ENCODE measurements at places on chromosomes 4 and X.

DNA sequence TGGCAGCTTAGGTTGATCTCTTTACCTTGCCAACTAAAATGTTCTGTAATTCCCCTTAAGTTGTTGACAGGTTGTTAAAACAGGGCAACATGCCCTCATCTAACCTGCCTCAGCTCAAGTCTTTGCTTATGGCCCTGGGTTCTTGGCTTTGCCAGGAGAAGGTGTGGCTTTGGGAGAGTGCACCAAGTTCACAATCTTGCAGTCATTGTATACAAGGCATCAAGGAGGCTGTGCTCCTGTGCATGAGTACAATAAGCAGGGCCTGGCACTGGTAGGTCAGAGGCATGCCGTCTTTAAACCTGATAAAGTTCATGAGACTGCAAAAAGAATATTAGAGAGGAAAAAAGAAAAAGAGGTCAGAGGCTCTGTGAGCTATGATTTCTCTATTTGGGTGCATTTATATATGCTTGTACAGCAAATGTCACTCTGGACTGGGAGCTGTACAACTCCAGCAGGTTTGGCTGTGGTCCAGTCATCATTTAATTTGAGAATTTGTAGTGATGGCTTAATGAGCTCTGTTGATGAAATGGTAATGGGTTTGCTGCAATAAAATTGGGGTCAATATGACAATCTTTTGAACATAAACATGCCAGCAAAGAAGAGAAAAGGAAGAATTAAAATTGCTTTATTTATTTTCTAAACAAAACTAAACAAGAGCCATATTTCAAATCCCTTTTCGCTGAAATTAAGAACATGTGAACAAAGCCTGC is 30.3 kb downstream of the AREG start:
- DNase-seq: no peak

DNA sequence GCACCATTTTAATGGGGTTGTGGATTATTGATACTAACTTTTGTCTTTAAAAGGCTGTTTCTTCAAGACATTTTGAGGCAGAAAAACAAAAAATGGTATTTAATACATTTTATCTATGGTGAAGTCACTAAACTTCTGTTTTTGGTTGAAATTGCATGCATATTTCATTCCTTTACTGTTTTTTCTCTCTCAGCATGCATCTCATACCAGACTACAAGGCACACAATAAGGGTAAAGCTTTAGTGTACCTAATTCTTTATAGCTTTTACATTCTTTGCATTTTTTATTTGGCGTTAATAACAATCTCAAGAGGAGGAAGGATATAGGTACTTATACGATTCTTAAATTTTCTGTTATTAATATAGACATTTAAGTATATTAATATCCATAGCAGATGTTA is 151.0 kb upstream of the DKK2 start:
- DNase-seq: no peak

DNA sequence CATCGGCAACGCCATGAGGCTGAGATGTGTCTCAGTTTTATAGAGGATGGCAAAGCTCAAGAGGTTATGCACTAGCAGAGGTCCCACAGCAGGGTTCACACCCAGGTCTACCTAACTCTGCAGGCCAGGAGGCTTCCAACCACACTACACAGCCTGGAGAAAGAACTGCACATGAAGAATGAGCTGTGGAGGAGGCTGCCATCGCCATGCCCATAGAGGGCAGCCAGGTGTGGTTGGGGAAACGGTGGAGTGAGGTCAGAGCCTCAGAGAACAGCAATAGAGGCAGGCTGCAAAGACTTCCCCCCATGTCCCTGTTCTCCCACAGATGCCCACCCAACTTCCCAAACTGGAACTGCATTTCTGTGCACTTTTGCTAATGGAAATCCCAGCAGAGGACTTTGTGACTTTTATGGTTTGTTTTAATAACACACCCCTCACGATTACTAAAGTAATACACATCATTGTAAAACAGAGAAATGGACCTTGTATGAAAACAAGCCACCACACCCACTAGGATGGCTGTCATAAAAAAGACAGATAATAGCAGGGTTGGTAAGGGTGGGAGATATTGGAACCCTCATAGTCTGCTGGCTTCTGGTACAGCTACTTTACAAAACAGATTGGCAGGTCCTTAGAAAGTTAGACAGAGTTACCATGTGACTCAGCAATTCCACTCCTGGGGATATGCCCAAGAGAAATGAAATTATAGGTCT is 58.9 kb upstream of the PROM1 start:
- no peak for DNase-seq

- no peak for DNase-seq
Measured at GRCh38 chr4:32551943-32552342, 1831.8 kb downstream of the PCDH7 start.

DNA sequence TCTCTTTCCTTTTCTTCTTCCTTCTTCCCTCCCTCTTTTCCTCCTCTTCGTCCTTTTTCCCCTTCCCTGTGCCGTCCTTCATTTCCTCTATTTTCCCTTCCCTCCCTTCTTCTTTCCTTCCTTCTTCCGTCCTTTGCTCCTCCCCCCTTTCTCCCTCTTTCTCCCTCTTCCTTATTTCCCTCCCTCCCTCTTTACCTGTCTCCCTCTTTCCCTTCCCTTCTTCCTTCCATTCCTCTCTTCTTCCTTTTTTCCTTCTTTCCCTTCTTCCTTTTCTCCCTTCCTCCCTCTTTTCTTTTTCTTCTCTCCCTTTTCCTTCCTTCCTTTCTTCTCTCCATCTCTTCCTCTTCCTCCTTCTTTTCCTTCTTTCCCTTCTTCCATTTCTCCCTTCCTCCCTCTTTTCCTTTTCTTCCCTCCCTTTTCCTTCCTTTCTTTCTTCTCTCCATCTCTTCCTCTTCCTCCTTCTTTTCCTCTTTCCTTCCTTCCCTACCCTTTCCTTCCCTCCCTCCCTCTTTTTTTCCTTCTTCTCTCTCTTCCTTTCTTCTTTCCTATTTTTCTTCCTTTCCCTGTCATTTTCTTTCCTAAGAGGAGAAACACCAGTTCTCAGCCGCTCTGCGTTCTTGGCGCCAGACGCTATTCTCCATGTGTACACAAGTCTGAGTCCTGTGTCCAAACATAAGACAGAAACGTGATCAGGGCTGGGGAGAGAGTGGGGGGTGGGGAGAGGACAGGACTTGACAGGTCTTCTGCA is 597.1 kb downstream of the MID1IP1 start:
- DNase-seq: no peak

DNA sequence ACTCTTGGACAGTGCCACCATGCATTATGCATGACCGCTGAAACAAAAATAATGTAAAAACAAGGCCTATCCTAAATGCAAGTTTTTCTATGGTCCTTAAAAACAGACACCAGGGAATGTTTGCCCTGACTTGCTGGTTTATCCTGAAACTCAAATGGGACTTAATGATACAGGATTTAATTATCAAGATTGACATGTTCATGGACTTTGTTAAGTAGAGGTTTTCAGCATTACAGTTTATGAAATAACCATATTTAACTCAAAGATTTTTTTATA is 1.3 kb downstream of the NFKB1 start:
- DNase-seq: no peak

GRCh38 chr4:99790796-99791617 is 25.6 kb upstream of the DAPP1 start:
- peak; percentile 13 for DNase-seq

DNA sequence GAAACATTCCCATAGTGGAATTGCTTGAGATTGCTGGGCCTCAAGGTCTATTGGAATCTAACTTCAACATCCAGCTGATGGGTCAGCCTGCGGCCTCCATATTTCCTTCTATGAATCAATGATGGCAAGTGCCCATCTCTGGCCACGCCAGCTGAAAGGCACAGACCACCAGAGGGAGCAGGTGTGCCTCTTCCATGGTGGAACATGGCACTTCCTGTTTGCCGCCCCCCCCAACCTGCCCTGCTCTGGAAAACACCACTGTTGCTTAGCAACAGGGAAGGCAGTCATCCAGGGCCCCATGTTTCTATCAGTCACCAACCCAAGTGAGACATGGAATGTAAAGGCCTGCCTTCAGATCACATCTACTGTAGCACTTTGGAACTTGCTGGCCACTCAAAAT is 11.6 kb downstream of the PAGE4 start:
- peak; percentile 52 for DNase-seq

DNA sequence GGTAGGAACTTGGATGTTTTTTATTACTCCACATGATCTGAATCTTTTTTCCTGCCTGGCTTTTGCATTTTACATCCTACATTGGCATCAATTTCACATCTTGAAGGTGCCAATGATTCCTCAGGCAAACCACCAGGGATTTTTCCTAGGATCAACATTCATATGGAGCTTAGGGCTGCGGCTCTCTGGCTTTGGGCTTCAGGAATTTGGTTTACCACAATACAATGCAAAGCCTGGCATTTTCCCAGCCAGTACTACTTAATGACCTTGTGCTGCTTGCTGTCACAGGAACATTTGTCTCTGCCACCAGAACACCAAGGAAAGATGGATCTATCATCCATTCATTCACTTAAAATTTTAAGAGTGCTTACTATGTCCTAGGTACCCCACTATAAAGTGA is 180.7 kb downstream of the PDGFC start:
- DNase-seq: peak; percentile 67

DNA sequence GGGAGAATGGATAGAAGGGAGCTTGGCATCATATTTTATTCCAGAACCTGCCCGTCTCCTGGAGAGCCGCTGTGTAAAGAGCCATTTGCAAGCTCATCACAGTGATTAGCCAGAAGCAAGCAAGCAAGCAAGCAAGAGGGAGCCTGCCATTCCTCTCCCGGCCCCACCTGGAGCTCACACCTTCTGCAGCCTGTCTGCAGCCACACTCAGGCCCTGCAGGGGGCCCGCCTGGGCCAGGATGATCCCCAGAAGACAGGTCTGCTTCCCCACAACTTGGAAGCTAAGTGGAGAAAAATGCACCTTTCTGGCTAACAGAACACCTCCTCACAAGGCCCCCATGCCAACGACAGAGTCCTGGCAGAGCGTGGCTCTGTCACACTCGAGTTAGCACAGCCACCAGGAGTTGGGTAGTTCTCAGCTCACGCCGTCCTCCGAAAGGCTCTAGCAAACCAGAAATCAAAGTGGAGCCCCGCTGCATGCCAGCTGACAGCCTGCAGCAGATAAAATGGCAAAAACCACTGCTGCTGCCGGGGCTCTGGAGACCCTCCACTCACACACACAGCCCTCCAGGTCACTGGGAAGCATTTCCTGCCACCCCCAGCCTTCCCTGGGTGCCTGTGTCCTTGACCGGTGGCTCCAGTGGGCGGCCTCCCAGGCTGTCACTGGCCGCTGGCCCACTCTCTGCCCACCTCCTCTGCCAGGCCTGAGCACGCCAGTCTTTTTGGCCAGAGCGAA is 54.9 kb downstream of the DCTD start:
- DNase-seq: no peak

GRCh38 chrX:26918631-26919030 is 544.5 kb downstream of the PPP4R3C start:
- DNase-seq: peak; percentile 18

GRCh38 chrX:39145859-39146258 is 344.6 kb downstream of the MID1IP1 start:
- no peak for DNase-seq

DNA sequence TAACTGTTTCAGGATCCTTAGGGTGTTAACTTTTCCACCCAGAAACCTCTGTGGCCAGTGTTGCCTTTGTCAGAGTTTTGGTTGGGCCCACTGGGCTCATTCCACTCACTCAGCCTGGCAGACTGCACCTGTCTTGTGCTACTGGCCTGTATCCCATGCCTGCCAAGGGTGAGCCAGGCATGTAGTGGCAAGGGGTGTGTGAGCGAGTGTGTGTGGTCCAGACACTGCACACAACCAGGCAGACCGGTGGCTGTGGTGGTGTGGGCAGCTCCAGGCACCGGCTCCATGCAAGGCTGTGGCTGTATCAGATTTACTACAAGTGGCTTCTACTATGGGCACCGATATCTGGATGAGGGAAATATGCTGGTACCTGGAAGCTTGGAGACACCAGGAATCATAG is 394.6 kb upstream of the DMD start:
- DNase-seq: no peak

GRCh38 chrX:9293051-9293496 is 171.8 kb upstream of the TBL1X start:
- DNase-seq: no peak

DNA sequence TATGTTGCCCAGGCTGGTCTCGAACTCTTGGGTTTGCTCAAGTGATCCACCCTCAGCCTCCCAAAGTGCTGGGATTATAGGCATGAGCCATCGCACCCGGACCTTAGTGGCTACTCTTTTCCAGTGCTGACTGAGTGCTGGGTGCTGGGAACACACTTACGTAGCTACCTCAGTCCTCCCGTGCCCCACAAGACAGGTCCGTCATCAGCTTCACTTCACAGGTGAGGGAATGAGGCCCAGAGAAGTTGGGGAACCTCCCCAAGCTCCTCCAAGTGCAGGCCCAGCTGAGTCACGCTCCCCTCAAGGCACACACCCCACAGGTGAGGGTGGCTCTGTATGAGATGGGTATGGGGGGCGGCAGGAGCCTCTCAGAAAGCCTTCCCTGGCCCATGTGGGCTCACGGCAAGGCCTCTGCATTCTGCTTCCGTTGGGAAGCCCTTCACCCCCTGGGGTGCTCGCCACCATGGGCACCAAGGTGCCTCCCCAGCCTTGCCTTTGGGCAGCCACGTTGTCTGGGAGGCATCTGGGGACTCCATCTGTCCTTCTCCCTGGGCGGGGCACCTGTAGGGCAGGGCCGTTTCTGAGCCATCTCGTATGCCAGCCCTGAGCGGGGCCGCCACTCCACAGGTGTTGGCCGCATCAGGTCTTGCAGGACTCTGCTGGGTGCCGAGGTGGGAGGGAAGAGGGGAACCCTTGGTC is 28.4 kb downstream of the NSG1 start:
- no peak for DNase-seq

DNA sequence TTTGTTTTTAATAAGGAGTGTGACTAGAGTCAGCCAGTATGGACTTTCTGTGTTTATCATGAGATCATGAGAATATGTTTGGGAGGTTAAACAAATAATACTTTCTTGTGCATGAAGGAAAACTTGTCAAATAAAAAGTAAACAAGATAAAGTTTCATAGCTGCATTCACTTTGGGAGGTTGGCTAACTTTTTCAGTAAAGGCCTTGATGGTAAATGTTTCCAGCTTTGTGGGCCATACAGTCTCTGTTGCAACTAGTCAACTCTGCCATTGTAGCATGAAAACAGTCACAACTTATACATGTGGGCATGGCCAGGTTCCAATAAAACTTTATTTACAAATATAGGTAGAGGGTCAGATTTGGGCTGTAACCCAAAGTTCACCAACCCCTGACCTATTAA is 150.4 kb downstream of the MID1 start:
- no peak for DNase-seq

DNA sequence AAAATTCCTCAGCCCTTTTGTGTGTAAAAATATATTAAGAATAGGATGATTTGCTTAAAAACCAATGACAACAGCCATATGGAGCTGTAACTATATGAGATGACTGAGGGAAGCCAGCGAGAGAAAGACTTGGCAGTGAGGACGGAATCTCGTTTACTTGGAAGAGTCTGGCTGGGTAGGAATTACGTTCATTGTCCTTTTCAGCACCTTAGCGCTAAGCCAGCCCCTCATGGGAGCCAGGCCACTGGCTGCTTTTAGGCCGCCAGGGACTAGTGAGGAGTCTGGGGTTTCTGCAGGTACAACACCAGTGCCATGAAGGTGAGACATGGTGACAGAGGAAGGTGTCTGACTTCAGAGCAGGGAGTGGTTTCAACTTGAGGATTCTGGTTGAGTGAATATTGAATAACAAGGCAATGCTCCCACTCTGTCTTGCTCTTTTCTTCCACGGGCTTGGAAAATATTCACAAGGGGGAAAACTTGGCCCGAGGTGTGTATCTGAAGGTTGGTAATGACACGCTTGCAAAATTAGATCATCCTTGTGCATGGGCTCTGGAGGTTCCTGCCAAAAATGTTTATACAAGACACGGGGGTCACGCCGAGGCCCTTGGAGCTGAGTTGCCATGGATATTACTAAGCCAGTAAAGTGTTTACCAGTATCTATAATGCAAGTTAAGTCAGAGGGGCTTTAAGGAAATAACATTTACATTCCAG is 17.4 kb downstream of the KLF3 start:
- DNase-seq: peak; percentile 81

All from fibroblast of pulmonary artery (primary cell).